ENCODE measurements at places on chromosomes 3 and 15.

DNA sequence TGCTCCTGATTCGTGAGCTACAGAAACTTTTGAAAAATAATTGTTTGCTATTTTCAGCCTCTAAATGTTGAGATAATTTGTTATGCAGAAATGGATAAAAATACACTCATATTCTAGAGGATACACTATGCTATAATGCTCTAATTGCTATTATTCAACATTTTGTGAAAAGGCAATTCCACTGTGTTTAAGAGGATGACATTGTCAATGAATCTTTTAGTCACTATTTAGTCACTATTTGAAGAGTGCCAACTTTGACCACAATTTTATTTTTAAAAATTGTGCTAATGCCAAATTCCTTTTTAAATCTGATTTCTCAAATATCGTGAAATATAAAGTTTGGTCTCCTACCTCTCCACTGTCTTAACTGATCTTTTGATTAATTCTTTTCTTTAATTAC is 604.9 kb upstream of the KCNMB2 start:
- DNase-seq, result no peak

- no peak for DNase-seq
These were observed 117.4 kb downstream of the IL12A start for GRCh38 chr3:160105907-160106584.

DNA sequence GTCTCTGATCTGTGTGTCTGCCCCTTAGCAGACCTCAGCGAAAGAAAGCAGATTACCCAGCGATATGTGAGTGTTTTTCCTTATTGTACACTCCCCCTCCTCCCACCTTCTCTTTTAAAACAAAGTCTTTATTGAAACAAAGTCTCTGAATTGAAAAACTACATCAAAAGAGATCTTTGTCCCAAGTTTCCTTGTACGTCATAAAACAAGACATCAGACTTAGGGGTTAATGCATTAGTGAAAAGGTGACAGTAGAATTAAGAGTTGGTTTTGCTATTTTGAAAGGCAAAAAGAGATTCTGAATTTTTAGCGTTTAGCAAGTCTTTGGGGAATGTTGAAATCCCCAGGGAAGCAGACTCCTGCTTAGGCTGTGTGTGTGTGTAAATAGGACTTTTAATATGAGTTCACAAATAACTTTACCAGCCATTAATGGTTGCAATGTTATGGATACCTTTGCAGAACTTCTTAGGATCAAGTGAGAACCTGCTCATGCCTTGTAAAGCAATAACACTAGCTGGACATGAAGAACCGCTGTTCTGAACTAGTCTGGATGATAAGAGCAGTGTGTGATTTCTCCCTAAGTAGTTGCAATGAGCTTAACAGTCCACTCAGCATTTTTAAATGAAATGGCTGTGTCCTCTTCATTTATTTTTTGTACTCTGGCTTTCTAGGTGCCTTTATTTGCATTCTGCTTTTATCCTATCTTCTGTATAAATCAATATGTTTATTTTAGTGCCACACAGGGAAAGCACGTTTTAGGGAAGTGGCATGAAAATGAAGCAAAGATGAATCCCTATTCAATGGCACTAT is 136.6 kb downstream of the MCTP2 start:
- DNase-seq, result no peak

GRCh38 chr3:81476692-81477091 is 284.8 kb downstream of the GBE1 start:
- no peak for DNase-seq

DNA sequence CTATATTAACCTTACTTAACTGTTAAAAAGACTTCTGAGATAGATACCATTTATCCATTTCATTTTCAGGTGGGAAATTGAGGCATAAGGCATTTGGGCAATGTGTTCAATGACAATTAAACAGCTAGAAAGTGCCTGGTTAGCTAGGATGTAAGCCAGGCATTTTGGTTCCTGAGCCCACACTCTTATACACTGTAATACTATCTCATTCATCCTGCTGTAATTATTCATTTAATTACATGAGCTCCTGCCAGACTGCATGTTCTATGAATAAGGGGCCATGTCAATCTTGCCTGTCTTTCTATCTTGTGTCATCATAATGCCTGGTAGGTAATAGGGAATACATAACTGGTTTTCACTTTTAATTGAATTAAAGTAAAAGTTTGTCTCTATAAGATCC is 74.0 kb downstream of the RBMS3 start:
- DNase-seq, result no peak

Data from stimulated activated CD8-positive, alpha-beta memory T cell treated with anti-CD3 and anti-CD28 coated beads, Interleukin-2, amount 100 ng/mL, for 48 hours (primary cell).